Globus pallidus (tissue), 1 donor: ENCODE measurements at places on chromosomes 3 and 15.

- DNase-seq, result no peak
These were observed 238.7 kb downstream of the ISL2 start for GRCh38 chr15:76575274-76575673.

- no peak for DNase-seq
These were observed 50.3 kb upstream of the OSBPL11 start for GRCh38 chr3:125645616-125646015.

DNA sequence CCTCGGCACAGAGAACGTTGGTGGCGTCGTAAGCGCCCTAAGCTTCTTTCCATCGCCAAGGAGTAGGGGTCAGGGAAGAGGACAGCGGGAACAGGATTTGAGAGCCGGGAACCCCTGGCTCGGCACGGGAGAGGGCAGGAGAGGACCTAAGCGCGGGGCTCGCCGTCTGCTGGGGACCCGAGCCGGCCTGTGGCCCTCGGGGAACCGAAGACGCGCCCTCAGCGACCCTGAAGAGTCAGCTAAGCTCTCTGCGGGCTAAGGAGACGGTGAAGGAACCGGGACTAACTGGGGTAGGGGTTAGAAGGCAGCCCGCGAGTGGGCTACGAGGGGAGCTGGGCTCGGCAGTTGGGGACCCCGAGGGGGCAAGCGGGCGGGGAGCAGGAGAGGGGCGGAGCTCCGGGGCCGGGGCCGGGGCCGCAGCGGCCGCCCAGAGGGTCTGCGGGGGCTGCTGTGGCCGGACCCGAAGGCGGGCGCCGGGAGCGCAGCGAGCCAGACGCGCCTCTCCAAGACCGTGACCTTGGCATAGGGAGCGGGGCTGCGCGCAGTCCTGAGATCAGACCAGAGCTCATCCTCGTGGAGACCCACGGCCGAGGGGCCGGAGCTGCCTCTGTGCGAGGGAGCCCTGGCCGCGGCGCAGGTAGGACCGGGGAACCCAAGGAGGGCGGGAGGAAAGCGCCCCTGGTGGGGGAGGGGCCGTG, 574 bp downstream of the CASR start:
- DNase-seq, result no peak

- DNase-seq, result no peak
These were observed 47.2 kb downstream of the NCK1 start for GRCh38 chr3:136909187-136909586.

DNA sequence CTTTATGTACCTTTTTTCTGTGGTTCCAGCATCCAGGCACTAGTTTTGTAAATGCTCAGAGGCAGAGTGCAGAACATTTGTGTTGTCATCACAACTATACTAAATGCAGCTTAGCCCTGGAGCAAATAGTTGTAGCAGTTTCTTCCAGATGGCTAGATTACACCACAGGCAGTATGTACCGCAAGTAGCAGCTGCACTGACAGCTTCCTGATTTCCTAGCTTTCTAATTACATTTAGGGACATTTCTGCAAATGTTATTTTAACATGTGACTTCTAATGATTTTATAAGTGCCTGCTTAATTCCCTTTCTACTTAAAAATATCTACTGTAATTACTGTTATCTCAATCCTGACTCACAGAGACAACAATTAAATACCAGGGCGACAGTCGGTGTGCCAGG, 106.5 kb downstream of the NR2E3 start:
- no peak for DNase-seq

GRCh38 chr3:174536319-174536718, 322.8 kb upstream of the NAALADL2 start:
- no peak for DNase-seq

- no peak for DNase-seq
These were observed 68.8 kb upstream of the ZNF148 start for GRCh38 chr3:125443923-125444322.

- DNase-seq, result no peak
These were observed 764.5 kb downstream of the TUSC7 start for GRCh38 chr3:117473981-117474538.

- DNase-seq, result no peak
These were observed 50.0 kb downstream of the SELENOT start for GRCh38 chr3:150653110-150653561.

- DNase-seq, result no peak
These were observed 31.4 kb upstream of the CACNA2D2 start for GRCh38 chr3:50534681-50535330.

GRCh38 chr3:184355261-184356040, 6.0 kb downstream of the CLCN2 start:
- DNase-seq, result no peak

DNA sequence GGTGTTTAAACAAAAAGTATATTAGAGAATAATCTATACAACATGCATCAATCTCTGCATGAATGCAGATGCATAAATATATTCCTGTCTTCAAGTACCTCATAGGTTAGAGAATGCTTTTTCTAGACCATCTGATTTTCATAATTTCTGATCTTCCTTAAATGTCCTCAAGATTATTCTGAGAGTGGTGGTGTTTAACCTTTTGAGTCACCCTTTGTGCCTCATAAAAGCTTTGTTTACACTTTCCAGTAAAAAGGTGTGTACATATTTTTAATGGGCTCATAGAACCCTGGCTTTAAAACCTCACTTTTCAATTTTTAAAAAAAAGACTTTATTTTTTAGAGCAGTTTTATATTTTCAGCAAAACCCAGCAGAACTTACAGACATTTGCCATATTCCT, 41.0 kb upstream of the ABHD10 start:
- DNase-seq, result no peak

DNA sequence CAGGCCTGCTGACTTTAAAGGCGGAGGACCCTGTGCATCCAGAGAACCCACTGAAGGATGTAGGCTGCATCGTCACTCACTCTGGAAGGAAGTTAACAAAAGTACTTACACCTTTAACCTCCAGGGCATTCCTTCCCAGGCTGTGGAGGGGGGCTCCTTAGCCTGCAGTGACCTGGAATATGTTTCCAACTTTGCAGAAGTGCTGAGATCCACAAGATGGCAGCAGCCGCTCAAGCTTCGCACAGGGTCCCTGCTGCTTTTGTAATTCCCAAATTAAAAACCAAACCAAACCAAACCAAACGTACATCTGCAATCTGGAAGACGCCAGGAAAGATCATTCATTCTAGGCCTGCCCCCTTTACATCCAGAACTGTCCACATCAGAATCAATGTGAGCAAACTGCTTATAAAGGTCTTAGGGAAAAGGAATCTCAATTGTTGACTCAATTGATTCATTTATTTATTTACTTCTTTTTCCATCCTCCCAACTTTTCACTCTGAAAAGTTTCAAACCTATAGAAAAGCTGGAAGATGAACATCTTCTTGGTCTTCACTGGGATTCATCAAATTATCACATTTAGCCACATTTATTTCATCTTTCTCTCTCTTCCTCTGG, 70.5 kb upstream of the KLHL25 start:
- peak; percentile 23 for DNase-seq

DNA sequence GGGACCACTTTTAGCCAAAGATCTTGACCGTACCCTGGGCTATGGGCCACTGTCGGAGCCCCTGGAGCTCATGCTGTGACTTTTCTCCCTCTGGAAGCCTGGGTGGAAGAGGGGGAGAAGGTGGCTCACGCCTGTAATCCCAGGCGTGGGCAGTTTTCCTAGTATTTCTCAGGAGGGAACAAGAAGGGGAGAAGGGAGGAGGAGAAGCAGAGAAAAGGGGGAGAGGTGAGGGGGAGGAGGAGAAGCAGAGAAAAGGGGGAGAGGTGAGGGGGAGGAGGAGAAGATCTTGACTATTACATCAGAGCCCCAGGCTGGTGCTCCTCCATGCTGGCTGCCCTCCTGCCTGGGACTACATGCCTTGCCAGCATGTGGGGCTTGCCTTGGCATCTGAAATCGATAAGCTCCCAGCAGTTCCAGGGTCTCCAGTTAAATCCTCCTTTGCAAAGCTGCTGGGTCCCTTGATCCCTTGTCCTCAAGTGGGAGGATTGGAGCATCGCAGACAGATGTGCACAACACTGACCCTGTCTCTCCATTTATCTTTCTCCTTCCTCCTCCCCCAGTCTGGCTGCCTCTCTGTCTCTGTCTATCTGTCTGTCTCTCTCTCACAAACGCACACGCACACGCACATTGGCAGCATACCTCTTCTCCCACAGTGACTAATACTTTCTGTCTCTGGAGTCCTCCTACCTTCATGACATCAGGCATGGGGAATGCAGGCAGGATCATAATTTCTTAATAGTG, 41.6 kb downstream of the MRAS start:
- no peak for DNase-seq
